Stimulated activated CD4-positive, alpha-beta T cell treated with anti-CD3 and anti-CD28 coated beads, Interleukin-1b, Interleukin-23, amount 100 ng/mL, for 24 hours (primary cell): ENCODE measurements at places on chromosomes 6 and 20.
A peak's percentile ranks its signal among the peaks of the same experiment; 100 is the strongest.

- DNase-seq = no peak
Measured at GRCh38 chr20:35767683-35768481, 3.9 kb upstream of the PHF20 start.

GRCh38 chr20:33249456-33249855 lies 13.7 kb downstream of the BPIFA1 start:
- no peak for DNase-seq

DNA sequence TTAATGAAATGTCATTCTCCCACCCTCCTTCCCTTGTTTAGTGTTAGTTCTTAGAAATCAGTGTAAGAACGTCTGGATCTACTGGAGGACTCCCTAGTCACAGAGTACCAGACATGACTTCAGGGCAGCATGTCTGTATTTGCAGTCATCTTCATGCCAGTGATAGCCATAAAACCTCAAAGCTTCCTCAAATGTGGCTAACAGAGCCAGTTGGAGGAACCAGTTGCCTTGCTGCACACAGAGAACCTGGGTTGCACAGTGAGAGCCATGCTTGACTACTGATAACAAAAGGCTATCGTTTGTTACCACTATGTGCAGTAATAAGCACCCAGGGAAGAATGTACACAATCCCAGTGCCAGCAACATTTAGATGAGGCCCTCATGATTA lies 20.1 kb downstream of the NT5E start:
- no peak for DNase-seq

- DNase-seq = no peak
Measured at GRCh38 chr6:147618927-147619326, 110.4 kb downstream of the SAMD5 start.

GRCh38 chr6:36730424-36731380 lies 33.1 kb downstream of the RAB44 start:
- no peak for DNase-seq

GRCh38 chr6:157229132-157229618 lies 94.1 kb downstream of the TMEM242 start:
- no peak for DNase-seq

DNA sequence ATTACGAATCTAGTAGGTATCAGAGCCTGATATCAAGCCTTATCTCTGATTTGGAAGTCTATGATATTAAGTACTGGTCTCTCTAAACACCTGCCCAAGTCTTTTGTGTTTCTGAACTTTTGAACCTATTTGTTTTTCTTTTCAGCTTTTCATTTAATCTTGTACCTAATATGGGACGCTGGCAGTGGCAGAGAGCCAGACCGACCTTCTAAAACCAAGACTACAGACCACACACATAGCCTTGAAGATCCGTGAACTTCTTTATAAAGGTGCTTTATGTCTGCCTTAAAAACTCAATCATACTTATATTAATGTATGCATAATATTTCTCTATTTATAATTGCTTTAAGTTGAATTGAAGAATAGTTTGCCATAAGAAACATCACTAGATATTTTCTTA lies 12.6 kb upstream of the PTCHD4 start:
- no peak for DNase-seq

- no peak for DNase-seq
Measured at GRCh38 chr6:115629415-115629814, 431.3 kb downstream of the FRK start.

DNA sequence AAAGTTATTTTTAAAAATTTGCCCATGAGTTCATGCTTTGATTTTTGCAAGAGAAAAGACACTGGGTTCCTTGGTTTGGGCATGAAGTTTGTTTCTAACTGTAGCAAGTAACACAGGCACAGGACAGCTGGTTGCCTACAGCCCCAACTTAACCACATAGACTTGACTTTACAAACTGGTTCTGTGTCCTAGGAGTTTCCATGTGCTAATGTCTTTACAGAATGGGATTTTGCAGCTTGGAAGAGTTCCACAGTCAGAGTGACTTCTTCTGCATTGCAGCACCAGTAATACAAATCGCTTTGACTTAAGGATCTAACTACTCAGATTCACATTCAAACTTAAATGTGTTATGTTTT lies 44.3 kb downstream of the OR2B2 start:
- no peak for DNase-seq

GRCh38 chr6:38997128-38997761 lies 51.3 kb upstream of the GLP1R start:
- peak; percentile 16 for DNase-seq

- no peak for DNase-seq
Measured at GRCh38 chr6:87027021-87027420, 67.9 kb downstream of the CGA start.

- DNase-seq = no peak
Measured at GRCh38 chr6:34277763-34278112, 28.9 kb upstream of the SMIM29 start.

DNA sequence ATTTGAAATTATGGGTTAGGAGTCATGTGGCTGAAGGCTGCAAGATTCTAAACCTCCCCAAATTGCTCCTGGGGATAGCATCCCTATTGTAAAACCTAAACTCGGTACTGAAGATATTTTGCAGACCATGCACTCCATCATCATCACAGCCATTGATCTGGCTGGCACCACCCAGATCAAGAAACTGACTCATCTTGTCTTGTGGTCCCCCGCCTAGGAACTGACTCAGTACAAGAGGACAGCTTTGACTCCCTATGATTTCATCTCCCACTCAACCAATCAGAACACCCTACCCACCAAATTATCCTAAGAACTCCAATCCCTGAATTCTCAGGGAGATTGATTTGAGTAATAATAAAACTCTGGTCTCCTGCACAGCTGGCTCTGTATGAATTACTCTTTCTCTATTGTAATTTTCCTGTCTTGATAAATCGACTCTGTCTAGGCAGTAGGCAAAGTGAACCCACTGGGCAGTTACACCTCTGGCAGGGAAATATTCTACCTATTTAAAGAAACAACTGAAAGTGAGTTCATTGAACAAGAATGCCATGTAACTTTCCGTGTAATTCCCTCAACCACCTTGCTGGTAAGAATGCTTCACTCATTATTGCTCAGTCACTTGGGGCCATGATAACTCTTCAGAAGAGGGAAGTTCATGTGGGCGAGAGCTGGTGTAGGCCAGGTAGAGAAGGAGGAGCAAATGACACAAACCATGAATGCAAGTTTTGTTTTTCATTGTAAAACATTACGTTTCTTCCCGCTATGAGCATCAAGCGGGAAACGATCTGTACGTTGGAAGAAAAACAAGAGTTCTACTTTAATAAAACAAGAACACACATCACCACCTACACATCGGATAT lies 602.9 kb upstream of the ARID1B start:
- DNase-seq = peak; percentile 7

GRCh38 chr6:75830959-75831885 lies 82.2 kb downstream of the MYO6 start:
- DNase-seq = no peak

DNA sequence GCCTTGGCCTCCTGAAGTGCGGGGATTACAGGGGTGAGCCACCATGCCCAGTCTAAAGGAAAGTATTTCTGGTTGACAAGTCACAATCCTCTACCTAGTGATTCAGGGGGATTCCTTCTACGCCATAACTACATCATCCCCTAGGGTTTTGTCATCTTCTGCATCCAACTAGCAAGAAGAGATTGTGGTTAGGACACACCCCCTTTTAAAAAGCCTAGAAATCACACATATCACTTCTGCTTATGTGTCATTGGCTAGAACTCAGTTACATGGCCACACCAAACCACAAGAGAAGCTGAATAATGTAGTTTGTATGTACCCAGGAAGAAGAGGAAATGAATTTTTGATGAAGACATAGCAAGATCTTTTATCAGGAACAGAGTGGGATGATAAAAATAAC lies 14.7 kb upstream of the CHD6 start:
- DNase-seq = no peak

- DNase-seq = no peak
Measured at GRCh38 chr6:107652526-107653182, 162.7 kb downstream of the SOBP start.

DNA sequence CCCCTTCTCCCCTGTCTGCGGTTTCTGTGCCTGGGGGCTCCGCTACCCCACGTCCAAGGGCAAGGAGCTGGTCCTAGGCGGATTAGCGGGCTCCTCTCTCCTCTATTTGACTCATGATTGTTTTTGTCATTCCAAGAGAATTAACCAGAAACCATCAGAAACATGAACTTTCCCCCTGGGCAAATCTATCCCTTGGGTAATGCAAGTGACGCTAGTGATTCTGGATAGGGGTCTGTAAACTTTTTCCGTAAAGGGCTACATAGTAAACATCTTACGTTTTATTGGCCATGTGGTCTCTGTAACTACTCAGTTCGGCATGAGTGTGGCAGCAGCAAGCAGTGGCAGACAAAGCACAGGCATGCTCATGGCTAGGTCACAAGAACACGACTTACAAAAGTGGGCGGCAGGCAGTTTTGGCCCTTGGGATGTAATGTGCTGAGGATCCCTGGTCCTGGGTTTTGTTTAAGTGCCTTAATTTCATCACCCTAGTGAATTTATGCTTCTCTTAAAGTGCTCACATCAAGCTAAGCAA lies 654 bp downstream of the CST11 start:
- no peak for DNase-seq

- no peak for DNase-seq
Measured at GRCh38 chr6:41040940-41041536, 1.2 kb upstream of the TSPO2 start.

- no peak for DNase-seq
Measured at GRCh38 chr6:90369651-90370050, 73.0 kb upstream of the BACH2 start.

DNA sequence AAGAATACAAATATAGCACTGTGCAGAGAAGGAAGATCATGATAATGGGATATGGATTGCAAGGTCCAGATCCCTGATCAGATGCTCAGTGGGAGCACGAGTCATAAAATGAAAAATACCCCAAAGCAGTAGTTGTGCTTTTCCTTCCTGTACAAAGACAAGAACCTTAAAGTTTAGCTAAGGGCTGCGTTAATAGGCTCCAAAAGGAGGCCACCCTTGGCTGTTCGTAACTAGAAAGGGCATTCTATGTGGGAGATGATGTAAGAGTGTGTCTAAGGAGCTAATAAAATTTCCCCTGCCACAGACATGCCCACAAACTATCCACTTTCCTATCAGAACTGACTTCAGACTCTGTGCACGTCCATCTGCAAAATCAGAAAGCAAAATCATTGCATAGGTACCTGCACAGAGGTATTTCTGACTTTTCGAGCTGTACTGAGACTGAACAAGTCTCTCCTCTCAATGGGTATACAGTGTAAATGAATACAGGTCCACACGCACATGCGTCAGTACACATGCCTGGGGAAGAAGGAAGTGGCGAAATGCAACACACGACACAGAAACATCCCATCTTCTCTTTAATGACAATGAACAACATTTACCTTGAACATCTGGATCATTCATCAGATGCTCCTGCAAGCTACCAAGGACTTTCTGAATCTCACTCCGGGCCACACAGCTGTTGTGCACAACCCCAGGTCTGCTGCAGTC lies 16.9 kb upstream of the ANKRD60 start:
- no peak for DNase-seq
